Bronchus fibroblast of lung (primary cell): ENCODE measurements at places on chromosomes 5 and 9. TPM values are rescaled to one million over a fixed set of nuclear protein-coding genes. Genes with fewer than 3 reads are reported as not detected.

Gene CDO1
- 8.0 and 19.0 TPM in 2 replicates for total RNA-seq

Gene POMT1
- total RNA-seq = 16.1 and 23.2 TPM in 2 replicates

Gene HTR4
- total RNA-seq = not detected in 2 replicates

Gene CDC20B
- total RNA-seq = not detected in 2 replicates

Gene CCDC152
- 2.8 and 4.0 TPM in 2 replicates for total RNA-seq

Gene OR5C1
- total RNA-seq = not detected in 2 replicates

Gene PIP5K1B
- not detected in 2 replicates for total RNA-seq

Gene KIF27
- total RNA-seq = 0.67 and 1.5 TPM in 2 replicates

Gene EGFL7
- total RNA-seq = 2.1 and 2.4 TPM in 2 replicates

Gene FAM153A
- total RNA-seq = not detected in 2 replicates

Gene PCDHA13
- not detected in 2 replicates for total RNA-seq

Gene VDAC1
- 258 and 284 TPM in 2 replicates for total RNA-seq

Gene FOXI1
- not detected in 2 replicates for total RNA-seq

Gene DNAI1
- total RNA-seq = not detected in 2 replicates

Gene LCN2
- total RNA-seq = not detected in 2 replicates

Gene STPG3
- not detected in 2 replicates for total RNA-seq
